Activated T-cell treated with anti-CD3 and anti-CD28 coated beads, Interleukin-2, amount 50 U/mL, for 24 hours (primary cell): ENCODE measurements at places on chromosomes 7 and 10.

GRCh38 chr10:75672111-75672671 is 240.8 kb downstream of the LRMDA start:
- DNase-seq, result no peak

DNA sequence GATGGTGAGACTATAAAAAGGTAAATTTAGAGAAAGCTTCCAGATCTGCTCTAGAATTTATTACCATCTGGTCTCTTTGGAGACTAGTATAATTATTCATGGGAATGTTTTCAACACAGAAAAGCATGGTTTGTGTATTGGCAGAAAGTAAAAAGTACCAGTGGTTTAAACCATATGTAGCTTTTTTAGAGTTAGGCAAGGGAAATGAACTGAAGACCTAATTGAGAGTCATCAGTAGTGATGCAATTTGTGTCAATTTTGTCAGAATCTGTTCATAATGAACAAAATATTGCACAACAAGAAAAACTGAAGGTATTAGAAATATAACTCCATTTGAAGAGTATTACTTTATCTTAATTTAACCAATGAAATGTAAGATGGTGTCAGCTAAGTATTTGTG is 181.4 kb downstream of the ADK start:
- no peak for DNase-seq

GRCh38 chr7:44963364-44964290 is 15.2 kb downstream of the MYO1G start:
- DNase-seq, result no peak

GRCh38 chr10:52993109-52993508 is 220.5 kb upstream of the MBL2 start:
- no peak for DNase-seq

DNA sequence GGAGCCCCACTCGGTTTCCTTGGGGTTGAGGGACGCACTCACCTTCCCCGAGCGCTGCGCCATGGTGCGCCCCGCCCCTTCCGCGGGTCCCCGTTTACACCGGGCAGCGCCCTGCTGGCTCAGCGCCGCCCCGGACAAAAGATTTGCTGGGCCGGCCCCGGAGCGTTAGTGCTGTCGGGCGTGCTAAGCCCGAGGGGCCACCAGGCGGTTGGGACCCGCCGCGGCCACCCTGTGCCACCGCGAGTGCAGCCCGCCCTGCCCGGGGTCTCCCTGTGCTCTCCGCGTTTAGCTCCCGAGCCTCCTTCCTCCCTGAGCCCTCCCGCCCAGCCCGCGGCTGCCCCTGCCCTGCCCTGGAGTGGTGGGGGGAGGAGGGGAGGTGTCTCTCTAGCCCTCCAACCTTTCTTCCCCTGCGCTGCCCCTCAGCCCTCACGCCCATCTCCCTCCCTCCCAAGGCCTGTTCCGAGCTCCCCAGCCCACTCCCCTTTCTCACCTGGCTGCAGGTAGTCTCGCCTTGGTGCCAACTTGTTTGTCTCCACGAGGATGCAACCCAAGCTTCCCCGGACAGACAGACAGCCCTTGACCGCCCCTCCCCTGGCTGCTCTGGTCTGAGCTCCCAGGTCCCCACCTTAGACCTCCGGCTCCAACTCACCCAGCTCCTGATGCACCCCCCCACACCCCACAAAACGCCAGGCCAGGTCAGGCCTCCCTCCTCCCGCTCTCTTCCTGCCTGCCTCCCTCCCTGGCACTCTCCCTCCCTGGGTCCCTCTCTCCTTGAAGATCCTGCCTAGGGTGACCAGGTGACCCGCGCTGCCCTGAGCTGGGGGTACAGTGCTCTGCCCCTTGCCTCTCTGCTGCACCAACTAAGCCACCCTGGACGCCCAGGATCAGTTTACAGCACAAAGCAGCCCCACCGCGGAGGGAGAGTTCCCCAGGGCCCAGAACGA is at the start of gene CRYGN:
CRYGN (minus strand) TSS at position 287 of the 944 bp plus-strand sequence; CDS start at position 63, 224 bp downstream.
- peak; percentile 60 for DNase-seq

GRCh38 chr10:59891936-59892335 is 14.4 kb downstream of the CCDC6 start:
- DNase-seq, result no peak

GRCh38 chr7:113424185-113424817 is 305.9 kb upstream of the SMIM30 start:
- DNase-seq, result no peak

GRCh38 chr7:36119005-36119706 is 33.9 kb upstream of the EEPD1 start:
- no peak for DNase-seq

GRCh38 chr10:11874568-11875493 is 51.7 kb downstream of the PROSER2 start:
- peak; percentile 59 for DNase-seq
